Stimulated activated CD4-positive, alpha-beta T cell treated with anti-CD3 and anti-CD28 coated beads, Interleukin-15, amount 100 ng/mL, for 1 hour (primary cell): ENCODE measurements at places on chromosomes 4 and X.

DNA sequence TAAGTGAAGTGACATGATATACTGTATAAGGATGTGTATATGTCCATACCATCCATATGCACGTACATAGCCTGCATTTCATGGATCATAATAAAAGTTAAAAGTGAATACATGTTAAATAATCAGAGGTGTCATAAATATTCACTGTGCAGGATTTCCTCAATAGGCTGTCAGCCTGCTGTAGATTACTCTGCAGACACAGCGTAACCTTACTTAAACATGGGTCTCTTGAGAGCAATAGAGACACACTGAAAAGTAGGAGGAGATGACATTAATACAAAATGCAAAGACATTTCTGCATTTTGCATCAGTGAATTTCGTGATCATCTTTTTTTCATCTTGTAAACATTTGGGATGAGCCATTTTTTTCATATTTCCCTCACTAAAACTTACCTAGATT, 955.2 kb upstream of the DIAPH2 start:
- DNase-seq, result no peak

DNA sequence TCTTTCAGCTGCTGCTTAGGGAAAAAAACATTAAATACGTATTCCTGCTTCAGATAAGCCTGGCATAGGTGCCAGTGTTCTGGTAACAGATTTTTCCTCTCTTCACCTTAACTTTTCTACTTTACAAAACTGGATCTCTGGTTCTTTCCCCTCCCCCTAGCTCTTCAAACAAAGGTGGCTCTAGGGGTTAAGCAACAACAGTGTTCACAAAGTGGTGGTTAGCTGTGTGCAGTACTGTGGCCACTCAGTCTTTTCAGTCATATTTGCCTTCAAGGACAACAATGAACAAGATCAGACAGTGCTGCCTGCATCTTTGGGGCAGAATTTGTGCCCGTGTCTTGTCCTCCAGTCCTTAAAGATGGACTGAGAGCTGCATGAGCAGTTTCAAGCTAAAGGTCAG, 15.1 kb upstream of the RGN start:
- DNase-seq, result no peak

DNA sequence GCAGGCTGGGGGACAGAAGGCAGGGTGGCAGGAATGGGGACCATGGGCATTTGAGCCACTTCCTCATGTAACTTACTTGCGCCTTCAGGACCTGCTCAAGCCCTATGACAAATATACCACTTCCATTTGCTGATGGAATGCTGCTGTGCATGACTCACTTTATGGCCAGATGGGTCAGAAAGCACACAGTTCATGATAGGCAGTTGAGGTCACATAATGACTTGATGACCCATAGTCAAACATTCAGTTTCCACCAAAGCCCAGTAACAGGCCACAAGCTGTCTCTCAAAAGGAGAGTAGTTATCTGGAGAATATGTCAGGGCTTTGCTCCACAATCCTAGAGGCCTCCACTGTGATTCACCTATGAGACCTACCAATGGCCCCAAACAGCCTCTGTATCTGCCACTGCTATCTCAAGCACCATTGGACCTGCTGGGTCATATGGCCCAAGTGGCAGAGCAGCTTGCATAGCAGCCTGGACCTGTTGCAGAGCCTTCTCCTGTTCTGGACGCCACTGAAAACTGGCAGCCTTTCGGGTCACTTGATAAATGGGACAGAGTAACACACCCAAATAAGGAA, 5.3 kb upstream of the PAPSS1 start:
- no peak for DNase-seq

- no peak for DNase-seq
Measured at GRCh38 chr4:12447451-12447850, 1018.8 kb upstream of the HS3ST1 start.

- DNase-seq, result no peak
Measured at GRCh38 chr4:145619639-145619996, 433 bp downstream of the MMAA start.

GRCh38 chr4:186669159-186669731, 54.4 kb downstream of the FAT1 start:
- DNase-seq, result no peak

DNA sequence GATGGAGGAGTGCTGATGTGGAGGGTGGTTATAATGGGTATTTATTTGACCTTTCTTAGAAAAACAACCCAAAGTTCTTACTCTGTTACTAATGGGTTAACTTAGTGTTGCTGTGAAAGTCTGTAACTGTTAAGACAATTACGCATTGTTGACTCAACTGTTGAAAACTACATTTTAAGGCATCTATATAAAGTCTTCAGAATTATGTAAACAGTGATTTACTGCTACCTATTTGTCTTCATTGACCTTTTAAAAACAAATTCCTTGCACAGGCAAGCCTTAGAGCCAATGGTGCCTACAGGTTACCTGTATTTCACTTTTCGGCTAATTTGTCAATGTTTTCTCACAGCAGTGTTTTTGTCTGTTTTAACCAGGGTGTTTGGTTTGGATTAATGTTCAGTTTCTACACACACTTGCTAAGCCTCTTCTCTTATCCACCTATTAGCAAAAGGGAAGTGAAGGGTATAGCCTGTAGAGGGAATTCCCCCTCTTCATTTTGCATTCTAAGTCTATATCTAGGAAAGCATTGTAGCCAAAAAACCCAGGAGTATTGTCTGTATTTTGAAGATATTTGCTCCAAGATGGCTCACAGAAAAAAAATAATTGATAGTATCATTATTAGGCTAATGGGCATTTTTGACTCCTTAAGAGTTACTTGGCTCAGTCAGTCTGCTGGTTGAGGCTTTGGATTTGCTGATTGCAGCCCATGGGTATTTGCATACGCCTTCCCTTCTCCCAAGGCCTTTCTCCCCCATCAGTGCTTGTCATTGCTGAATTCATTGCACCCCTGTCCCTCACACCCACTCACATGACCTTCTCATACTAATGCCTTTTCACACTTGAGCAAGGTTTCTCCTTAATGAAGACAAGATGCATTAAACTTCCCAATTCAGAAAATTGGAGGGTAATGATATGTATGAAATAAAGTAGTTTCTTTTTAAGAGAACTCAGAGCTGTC, 30.5 kb downstream of the AFF1 start:
- DNase-seq, result no peak

- DNase-seq, result no peak
Measured at GRCh38 chr4:113759696-113760093, 1.8 kb downstream of the CAMK2D start.

DNA sequence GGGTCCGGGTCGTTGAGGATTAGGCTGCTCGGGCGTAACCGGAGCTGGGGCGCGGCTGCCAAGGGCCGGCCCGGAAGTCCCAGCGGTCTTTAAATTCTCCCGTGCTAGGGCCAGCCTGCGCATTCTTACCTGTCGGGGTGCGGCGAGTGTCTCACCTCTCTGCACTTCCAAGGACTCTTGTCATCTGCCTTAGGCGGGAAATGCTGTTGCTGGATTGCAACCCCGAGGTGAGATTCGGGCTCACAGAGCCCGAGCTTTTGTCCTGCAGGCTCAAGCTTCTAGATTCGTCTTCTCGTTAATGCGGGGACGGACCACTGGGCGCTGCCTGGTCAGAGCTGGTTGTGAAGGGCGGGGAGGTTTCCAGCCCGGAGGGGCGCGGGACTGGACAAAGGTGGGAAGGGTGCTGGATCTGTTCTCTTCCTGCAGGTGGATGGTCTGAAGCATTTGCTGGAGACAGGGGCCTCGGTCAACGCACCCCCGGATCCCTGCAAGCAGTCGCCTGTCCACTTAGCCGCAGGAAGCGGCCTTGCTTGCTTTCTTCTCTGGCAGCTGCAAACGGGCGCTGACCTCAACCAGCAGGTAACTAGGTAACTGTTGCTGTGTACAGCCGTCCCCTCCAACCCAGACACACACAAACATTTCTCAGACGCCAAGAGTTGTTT, at the start of gene ANKRD37:
TSS of gene ANKRD37 (plus strand) at position 118 of the 662 bp plus-strand sequence. CDS start at position 201, 83 bp downstream.
- no peak for DNase-seq

DNA sequence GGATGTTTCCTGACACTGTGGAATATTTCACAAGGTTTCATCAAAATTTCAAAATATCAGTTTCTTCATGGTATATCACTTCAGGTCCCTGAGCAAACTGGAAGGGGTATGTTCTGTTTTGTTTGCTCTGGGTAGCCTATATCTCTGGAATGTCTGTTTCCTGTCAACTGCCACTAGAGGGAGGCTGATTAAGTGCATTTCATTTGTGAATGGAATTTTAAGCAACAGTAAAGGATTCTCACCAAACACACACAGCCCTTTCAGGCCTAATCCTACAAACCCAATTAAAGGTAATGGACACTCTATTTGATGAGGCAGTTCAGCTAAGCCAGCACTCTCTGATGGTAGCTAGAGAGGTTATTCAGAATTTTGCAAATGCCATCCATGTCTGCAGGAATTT, 307.1 kb downstream of the TEX13A start:
- no peak for DNase-seq

GRCh38 chrX:110310000-110310790, 7.7 kb downstream of the AMMECR1 start:
- no peak for DNase-seq

GRCh38 chrX:131881194-131881593, 141.9 kb upstream of the STK26 start:
- no peak for DNase-seq

DNA sequence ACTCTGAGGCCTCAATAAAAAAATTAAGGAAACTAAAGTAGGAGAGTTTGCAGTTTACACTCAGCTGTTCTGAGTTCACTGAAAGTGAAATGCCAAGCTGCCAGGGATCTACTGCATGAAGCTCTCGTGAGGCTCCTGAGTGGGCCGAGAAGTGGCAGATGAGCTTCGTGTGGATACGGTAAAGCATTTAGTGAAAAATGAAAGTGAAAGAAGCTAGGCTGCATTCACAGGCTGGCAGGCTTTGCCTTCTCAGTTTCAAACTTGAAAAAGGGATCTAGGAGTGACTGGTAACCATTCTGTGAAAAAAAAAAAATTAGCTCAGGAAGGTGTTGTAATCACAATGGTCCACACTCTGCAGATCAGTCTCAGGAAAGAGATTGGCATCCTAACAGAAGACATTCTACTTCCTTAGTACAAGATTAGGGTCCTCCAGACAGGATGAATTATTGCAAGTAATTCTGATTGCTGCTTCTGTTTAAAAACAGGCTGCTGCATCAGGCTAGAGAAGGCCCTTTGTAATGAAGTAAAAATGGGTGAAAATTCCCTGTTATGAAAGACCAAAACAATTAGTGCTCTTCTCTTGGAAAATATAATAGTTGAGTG, 679.9 kb downstream of the RPA4 start:
- no peak for DNase-seq

DNA sequence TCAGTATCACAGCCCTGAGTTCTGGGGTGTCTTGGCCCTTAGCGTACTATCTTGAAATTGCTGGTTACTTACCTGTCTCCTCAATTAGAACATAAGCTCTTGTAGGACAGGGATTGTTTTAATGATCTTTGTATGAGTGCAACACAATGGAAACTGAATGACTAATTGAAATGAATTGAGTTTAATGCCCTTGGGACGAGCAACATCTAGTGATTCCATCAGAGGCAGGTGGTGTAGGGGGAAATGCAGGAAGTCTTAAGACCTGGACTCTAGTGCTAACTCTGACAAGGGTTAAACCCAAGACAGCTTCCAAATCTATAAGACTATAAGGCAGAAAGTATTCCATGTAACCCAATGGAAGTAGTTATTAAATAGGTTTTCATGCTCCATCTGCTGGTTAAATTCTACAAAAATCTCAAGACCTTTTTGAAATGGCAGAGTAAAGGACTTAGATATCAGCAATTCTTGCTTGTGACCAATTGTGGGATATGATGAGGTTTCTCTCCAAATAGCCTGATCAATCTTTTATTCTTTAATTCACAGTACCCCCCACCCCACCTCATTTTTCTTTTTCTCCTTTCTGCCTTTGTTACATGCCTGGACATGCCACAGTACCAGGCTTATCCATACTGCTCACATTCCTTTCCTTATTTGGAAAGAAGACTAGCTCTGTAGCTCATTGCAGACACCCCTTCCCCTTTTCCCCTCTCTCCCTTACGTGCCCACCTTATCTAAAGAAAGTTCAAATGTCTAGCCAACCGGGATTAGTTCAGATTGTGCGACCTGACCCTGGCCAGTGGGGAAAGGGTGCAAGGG, 340.8 kb downstream of the PAPSS1 start:
- DNase-seq, result no peak

- peak; percentile 2 for DNase-seq
Measured at GRCh38 chrX:39445336-39445735, 644.1 kb downstream of the MID1IP1 start.

- DNase-seq, result no peak
Measured at GRCh38 chrX:36543499-36543898, 464.7 kb upstream of the FAM47C start.

GRCh38 chr4:153275380-153276276, 68.9 kb upstream of the MND1 start:
- no peak for DNase-seq

- DNase-seq, result no peak
Measured at GRCh38 chrX:12548746-12549145, 242.5 kb upstream of the PRPS2 start.

- no peak for DNase-seq
Measured at GRCh38 chr4:95077864-95078263, 320.1 kb downstream of the BMPR1B start.

DNA sequence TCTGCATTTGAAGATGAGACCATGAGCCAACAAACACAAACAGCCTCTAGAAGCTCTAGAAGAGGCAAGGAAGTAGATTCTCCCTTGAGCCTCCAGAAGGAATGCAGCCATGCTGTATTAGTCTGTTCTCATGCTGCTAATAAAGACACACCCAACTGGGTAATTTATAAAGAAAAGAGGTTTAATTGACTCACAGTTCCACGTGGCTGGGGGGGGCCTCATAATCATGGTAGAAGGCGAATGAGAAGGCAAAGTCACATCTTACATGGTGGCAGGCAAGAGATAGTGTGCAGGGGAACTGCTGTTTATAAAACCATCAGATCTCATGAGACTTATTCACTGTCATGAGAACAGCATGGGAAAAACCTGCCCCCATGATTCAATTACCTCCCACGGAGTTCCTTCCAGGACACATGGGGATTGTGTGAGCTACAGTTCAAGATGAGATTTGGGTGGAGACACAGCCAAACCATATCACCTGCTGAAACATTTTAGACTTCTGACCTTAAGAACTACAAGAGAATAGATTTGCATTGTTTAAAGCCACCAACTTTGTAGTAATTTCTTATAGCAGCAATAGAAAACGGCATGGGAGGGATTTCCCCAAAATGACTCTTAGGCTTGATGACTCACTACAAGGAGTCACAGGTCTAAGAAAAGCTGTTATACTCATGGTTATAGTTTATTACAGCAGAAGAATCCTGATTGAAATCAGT, 284.4 kb upstream of the SFRP2 start:
- DNase-seq, result no peak

GRCh38 chrX:6226596-6227452, 1.8 kb downstream of the NLGN4X start:
- no peak for DNase-seq

- DNase-seq, result no peak
Measured at GRCh38 chr4:142519342-142519741, 326.8 kb downstream of the INPP4B start.

GRCh38 chrX:43552156-43552555, 103.9 kb upstream of the MAOA start:
- DNase-seq, result no peak

DNA sequence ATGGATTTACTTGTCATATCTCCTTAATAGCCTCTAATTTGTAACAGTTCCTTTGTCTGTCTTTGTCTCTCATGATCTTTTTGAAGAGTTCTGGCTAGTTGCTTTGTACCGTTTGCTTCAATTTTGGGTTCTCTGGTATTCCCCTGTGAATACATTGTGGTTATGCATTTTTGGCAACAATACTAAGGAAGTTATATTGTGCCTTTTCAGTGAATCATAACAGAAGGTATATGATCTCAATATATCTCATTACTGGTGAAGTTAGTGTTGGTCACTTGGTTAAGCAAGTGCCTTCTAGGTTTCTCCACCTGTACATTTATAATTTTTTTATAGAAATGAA, 48.6 kb downstream of the DCLK2 start:
- no peak for DNase-seq

- no peak for DNase-seq
Measured at GRCh38 chrX:48814722-48815121, 11.6 kb upstream of the ERAS start.
